ENCODE measurements at places on chromosomes 11 and 22.

DNA sequence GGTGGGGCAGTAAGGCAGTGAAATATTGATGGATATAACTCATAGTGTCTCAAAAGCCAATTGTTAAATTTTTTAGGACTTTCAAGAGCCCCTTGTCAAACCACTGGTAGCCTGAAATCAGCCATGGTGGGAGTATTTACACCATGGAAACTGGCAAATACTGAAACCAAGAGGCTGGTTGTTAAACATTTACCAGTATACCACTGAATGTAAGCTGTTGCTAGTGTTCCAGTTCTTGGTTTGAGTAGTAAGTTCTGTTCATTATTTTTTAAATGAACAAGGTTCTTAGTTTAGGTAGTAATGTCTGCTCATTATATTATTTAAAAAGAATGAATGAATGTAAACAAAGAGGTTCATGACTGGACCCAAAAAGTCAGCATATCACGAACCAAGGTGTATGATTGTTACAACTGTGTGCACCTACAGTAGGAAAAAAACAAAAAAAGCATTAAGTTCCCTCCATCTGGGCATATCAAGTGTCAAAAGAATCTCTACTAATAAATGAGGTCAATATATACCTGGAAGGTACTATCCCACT lies 4.5 kb upstream of the EIF3F start:
- no peak for DNase-seq

DNA sequence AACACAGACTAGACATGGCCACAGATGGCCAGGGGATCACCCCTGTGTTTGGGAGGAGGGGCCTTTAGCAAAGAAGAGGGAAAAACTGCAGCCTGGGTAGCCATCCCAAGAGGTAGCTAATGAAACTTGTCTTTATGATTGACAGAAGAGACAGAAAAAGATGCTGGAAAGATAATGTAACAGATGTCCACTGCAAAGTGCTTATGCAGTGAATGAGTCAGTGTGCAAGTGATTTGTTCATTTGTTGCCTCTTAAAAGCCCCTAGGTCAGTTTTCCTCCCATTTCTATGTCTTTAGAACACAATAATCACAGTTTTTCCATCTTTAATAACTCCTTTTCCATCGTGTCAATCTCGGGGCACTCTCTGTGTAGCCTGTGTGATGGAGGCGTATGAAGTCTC lies 57.2 kb downstream of the INSC start:
- DNase-seq = no peak

DNA sequence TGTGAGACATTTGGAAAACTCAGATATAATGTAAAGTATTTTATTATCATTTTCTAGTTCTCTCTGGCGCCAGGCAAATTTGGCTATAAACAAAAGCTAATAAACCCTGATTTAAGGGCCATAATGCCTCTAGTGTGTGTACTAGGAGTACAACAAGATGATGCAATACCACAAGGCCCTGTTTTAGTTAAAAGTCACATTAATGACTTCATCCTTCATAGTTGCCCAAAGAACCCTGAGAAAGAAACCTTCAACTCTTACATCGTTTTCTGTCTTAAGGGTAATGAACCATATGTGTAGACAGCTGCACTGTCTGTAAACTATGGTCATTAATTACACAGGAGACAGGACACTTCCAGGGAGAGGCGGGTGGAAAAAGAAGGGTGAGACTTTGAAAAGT lies 538.4 kb downstream of the FAM181B start:
- DNase-seq = no peak

- no peak for DNase-seq
These were observed 198.1 kb upstream of the SEZ6L start for GRCh38 chr22:25970999-25971811.

- DNase-seq = no peak
These were observed 379.6 kb upstream of the NARS2 start for GRCh38 chr11:78954261-78954660.

GRCh38 chr11:105489446-105489845 lies 120.4 kb upstream of the GRIA4 start:
- DNase-seq = no peak

DNA sequence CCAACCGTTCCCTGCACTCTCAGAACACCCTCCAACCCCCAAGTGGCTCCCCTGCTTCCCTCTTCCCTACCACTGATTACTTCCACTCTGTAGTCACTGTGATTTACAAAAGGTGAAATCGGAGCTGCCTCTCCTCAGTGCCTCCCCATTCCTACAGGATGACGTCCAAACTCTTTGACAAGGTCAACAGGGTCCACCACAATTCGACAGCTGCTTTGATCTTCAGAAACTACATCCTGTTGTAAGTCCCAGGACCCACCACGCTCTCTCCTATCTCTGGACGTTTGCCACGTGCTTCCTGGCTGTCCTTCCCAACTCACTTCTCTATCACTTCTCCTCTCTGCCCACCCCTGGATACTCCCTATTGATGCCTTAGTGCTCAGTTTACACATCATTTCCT lies 85.0 kb upstream of the EIF3D start:
- no peak for DNase-seq

DNA sequence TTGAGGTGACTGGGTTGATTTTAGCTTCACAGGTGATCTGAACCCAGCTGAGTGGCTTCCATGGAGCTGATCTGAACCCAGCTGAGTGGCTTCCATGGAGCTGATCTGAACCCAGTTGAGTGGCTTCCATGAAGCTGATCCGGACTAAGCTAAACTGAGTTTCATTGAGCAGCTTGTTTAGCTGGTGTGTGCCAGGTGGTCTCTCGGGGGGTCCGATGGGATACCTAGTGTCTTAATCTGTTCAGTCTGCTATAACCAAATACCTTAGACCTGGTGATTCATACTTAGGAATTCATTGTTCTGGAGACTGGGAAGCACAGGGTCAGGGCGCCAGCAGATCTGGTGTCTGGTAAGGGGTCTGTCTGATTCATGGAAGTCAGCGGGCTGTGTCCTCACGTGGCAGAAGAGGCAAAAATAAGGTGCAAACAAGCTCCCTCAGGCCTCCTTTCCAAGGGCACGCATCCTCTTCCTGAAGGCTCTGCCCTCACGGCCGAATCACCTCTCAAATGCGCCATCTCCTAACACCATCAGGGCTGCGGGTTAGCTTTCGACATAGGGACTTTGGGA lies 52.5 kb upstream of the KCNQ1OT1 start:
- DNase-seq = no peak

- DNase-seq = no peak
These were observed 363.6 kb downstream of the TTC28 start for GRCh38 chr22:28316014-28316413.

DNA sequence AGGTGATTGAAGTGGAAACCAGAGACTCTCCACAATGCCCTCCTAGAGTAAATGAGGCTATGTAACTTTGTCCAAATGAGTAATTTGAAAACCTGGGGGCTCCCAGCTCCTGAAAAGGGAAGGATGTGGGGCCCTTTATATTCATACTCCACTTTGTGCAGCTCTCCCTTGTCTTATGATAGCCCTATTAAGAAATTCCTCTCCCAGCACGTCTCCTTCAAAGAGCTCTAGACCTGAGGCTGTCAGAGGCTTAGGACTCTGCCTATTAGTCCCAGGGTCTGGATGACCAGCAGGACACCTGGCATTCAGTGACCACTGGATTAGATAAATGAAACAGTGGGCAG lies 2.1 kb downstream of the SLC43A1 start:
- DNase-seq = no peak

DNA sequence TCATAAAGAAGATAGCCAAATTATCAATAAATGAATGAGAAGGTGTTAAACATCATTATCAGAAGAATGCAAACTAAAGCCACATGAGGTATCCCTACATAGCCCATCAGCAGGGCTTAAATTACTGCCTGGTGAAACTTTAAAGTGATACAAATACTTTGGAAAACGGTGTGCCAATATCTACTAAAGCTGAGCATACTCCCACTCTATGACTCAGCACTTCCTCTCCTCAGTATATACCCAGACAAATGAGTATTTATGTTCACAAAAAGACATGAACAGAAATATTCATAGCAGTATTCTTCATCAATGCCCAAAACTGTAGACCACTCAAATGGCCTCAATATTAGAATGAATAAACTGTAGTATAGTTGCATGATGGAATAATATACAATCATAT lies 284.6 kb upstream of the ZC3H12C start:
- DNase-seq = no peak

DNA sequence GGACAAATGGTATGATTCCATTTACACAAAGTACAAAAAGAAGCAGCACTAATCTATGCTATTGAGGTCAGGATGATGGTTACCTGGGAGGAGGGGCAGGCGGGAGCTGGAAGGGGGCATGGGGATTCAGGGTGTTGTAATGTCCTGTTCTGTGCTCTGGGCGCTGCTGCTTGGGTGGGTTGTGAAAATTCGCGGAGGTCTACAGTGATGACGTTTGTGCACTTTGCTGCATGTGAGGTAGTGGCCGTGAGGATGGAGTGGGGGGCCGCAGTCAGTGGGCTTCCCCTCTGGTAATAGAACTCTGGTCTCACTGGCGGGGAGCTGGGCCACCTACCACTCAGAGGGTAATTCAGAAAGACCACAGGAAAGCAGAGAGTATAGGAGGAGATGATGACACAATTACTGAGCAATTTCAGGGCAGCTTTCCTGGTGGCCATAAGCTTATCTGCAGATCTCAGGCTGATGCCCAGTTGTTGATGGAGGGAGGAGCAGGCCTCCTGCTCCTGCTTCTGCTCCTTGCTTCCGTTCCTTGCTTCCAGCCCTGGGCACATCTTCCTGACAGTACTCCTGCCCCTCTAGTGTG lies 121.5 kb downstream of the CEP164 start:
- no peak for DNase-seq

DNA sequence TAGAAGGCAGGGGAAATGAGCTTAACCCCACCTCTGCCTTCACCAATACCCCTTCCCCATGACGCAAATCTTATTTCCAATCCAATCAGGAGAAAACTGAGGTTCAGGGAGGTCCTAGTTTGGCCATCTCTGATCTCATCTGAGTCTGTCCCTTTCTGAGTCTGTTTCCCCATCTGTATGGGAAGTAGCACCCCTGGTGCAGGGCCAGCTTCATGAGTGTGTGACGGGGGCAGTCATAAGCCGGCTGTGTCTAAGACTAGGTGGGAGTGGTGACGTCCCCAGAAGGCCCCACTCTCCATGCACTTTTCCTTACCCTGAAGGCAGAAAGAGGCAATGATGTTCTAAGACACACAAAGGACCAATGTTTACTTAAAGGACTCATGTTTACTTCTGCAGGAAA lies 72.3 kb downstream of the MN1 start:
- no peak for DNase-seq

DNA sequence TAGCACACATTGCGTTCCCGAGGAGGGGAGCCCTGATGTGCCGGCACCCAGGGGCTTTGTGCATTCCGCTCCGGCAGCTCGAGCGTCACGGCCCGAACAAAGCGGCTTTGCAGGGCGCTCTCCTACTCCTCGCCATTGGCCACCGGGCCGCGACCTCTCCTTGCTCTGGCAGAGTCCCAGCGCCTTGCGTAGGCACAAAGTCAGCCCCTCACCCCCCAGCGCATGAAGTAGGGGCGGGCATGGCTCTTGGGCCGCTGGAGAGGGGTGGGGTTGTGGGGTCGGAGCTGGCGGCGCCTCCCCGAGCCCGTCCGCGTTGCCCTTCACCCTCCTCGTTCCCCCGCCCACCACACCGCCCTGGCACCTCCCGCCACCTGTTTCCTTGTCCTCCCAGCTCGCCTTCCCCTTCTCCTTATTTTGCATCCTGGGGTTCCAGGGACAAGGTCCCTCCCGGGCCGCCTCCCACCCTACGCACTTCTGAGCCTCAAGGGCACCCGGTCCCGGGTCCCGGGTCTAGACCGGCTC lies 753 bp upstream of the PPARA start:
- DNase-seq = peak; percentile 65

DNA sequence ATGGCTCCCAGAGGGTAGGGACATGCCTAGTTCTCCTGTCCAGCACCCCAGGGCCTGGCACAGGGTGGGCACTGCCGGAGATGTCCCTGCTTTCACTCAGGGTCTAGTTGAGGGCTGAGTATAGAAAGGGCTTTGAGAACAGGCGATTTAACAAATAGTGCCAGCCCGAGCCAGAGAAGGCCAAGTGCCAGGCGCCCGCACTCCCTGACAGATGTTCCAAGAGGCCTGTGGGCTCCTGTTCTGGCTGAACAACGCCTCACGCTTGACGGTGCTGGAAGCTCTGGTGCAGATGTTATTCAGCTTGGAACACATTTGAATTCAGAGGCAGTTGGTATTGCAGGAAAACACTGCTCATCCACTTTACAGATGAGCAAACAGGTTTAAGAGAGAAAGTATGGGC lies 46.5 kb downstream of the NFAM1 start:
- no peak for DNase-seq

DNA sequence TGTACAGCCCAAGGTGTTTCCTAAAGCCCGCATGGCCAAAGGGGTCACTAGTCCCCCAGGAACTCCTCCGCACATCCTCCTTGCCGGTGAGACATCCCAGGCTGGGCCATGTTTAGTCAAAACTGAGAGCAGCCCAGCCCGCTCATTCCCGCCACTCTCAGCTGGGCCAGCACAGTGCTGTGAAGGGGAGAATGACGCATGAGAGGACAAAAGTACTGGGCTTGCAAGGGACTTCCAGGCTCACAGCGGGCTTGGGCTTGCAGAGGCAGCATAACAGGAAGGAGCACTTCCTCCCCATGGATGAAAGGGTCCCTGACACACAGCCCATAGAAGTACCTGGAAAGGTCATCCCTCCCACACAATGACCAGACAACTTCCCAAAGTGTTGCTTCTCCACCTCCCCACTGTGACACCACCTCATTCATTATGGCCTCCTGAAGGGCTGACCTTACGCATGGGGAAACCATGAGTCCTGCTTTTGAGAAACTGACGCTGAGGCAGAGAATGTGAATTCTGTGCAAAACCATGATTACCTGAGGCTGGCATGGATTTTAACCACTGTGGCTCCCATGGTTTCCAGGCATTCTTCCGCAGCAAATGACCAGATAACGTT lies 19.1 kb downstream of the ETS1 start:
- no peak for DNase-seq

DNA sequence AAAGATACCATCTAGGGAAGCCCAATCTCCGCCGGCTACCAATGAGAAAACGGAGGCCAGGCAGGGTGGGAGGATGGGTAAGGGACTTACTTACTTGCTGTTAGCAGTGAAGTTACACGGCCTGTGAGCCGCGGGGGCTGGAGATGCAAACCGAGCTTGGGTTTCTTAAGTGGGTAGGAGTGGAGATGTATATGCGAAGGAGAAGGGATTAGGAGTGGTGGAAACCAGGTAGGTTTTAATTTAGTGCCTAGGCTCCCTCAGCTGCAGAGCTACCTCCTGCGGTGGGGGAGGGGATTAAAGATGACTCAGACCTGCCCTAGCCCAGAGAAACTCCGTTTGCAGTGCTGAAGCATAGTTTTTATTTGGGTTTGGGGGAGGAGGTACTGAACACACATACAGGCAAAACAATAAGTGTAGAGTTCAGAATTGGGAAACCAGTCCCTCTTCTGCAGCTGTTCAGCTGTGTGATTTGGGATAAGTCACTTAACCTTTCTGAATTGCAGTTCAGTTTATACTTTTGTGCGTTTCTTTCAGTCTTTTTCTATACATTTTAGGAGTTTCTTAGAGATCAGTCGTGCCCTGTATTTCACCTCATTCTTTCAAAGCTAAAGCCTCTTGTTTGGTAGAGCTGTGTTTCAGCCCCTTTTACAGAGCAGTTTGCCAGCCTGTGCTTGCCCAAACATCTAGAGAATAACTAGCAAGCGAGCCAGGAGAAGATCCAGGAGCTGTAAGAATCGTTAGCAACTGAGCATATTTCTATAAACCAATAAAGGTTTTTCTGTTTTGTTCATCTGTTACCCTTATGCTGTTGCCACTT lies 596 bp upstream of the TNRC6B start:
- no peak for DNase-seq

Measured in NCI-H1105 treated with DMSO at 0.1 percent for 48 hours (cell line).